ENCODE measurements at places on chromosomes 2 and 18. TPM values are rescaled to one million over a fixed set of nuclear protein-coding genes. Genes with fewer than 3 reads are reported as not detected.

- no peak for ATAC-seq
Observed at GRCh38 chr2:178796079-178796677, 11.0 kb downstream of the TTN start.

DNA sequence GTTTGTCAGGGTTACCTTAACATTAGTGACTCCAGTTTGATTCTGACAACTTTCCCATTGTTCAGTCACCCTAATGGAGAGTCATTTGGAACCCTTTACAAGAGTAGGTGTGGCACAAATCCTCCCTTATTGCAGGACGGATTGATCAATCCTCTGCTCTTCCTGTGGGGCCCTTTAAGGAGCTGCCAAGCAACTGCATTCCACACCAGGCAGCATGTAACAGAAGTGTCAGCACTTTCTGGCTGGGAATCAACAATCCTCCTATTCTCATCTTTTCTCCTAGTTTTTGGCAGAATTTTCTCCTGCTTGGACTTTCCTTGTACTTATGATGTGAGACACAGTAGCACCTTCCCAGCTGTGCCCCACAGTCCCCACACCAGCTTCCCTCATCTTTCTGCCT, 177.8 kb downstream of the ST6GAL2 start:
- no peak for ATAC-seq

The PGAP1 gene
- total RNA-seq: 41.6 TPM

- ATAC-seq: no peak
Observed at GRCh38 chr18:6204476-6204875, 210.2 kb downstream of the L3MBTL4 start.

- ATAC-seq: no peak
Observed at GRCh38 chr2:8993902-8994278, 9.6 kb downstream of the MBOAT2 start.

DNA sequence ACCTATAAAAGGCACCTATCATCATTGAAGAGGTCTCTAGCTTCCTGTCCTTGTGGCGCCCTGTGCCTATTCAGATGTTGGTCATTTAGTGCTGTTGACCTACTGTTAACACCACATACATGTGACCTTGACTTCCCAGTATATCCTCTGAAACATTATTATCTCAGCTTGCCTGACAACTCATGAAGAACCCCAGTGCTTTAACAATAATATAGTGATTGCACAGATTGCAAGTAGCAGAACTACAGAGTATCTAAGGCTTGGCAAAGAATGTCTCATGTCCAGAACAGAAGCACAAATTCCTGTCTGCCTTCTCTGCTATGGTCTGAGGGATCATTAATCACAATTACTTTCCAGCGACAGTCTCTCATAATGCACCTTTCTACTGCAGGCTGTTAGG, 165.3 kb downstream of the LCLAT1 start:
- ATAC-seq: no peak

DNA sequence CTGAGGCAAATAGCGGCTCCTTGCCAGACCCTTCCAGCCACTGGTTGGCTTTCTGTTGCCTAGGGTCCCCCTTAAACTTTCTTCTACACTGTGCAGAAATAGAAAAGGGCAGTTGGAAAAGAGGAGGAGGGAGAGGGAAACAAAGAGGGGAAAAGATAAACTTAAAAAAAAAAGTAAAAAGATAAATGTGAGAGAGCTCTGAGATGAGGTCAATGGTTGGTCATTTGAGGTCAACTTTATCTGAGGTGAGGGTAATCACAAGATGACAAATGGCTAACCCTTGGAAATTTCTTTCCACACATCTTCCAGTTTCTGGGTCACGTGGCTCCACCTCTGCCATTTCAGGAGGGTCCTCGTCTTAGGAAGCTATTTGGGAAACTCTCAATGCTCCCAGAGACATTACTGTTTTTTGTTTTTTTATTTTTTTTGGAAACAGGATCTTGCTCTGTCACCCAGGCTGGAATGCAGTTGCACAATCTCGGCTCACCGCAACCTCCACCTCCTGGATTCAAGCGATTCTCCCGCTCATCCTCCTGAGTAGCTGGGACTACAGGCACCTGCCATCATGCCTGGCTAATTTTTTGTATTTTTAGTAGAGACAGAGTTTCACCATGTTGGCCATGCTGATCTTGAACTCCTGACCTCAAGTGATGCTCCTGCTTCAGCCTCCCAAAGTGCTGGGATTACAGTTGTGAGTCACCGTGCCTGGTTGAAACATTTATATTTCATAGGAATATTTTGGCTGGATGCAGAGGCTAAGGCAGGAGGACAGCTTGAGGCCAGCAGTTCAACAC, 199.9 kb downstream of the TGIF1 start:
- no peak for ATAC-seq

The DSG1 gene
- not detected for total RNA-seq

GRCh38 chr18:543447-544078, 36.6 kb upstream of the CETN1 start:
- no peak for ATAC-seq

The DYNC2LI1 gene
- total RNA-seq: 8.1 TPM

DNA sequence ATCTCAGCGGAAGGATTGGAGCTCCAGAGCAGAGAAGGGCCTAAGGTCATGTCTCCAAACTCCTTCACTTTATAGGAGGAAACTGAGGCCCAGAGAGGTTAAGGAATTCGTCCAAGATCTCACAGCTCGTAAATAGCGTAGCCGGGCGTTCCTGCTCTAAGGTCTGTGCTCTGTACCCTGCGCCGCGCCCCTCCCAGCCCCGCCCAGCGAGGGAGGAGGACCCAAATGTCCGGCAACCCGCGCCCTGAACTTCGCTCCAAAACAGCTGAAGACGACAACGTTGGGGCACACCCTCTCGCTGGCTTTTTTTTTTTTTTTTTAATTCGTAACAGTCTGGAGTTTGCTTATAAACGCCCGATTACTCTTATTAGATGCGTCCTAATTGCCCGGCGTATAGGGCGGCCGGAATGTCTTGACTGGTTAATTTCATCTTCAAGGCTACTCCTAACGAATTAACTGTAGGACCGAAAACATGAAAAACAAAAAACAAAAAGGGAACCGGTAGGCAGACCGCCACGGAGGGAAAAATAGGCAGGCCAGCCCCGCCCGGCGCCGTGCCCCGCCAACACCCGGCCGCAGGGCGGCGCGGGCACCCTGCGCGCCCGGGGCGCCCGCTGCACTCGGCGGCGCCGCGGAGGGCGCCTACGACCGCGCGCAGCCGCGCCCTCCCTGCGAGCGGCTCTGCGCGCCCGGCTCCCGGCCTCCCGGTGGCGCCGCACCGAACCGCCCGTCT, 928 bp upstream of the FOSL2 start:
- ATAC-seq: peak; percentile 32

DNA sequence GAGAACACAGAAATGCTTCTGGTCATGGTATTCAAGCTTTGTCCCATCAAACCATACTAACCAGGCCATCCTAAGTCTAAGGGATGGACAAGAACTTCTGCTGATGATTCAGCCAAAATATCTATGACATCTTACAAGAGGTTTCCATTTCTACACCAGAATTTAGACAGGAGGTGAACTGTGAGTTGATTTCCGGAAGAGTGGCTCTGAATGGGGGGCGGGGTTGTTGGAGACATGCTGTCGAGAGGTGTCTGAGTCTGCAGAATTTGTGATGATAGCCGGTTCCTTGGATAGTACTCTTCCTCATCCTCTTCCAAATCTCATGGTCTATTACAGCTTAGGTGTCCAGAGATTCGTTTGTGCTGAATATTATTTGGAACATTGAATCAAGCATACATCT, 408.7 kb upstream of the TCF4 start:
- no peak for ATAC-seq

The IL36A gene
- not detected for total RNA-seq

The CIB4 gene
- not detected for total RNA-seq

DNA sequence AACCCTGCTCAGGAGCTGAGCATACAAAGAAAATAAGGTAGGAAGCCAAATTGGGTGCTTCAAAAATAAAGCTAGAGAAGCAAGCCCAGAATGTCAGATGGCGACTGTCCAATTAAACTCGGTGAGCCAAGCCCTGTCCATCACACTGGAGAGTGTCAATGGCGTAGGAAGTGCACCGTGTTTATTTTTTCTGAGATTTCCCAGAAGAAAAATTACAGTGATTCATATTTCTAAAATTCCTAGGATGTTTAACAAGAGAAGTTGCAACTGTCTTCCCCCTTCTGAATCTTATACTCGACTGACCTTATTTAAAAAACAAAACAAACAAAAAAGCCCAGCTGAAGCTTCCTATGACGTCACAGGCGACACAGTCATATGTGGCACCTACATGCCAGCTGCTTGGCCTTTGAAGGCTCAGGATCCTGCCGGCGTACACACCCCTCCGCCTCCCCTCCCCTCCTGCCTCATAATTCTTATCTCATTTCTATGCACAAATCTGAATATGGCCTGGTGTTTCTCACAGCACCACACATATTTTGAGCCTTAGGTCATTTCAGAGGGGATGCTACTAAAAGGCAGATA, 60.8 kb downstream of the MBP start:
- peak; percentile 26 for ATAC-seq

The SLC4A3 gene
- total RNA-seq: not detected
